Kidney epithelial cell (primary cell): ENCODE measurements at places on chromosomes 11 and 22. TPM values are rescaled to one million over a fixed set of nuclear protein-coding genes. Genes with fewer than 3 reads are reported as not detected.

The MYBPC3 gene
- not detected in 2 replicates for total RNA-seq

The CCDC116 gene
- 0.38 TPM in 1 of 2 replicates, not detected in the other for total RNA-seq

The TBX1 gene
- not detected in 2 replicates for total RNA-seq

The ZBTB16 gene
- total RNA-seq: 0.08 and 5.5 TPM in 2 replicates

The MRGPRX3 gene
- not detected in 2 replicates for total RNA-seq

The TTC12 gene
- 15.2 and 17.1 TPM in 2 replicates for total RNA-seq
